GM23248 (cell line): ENCODE measurements at places on chromosomes 7 and 10.

DNA sequence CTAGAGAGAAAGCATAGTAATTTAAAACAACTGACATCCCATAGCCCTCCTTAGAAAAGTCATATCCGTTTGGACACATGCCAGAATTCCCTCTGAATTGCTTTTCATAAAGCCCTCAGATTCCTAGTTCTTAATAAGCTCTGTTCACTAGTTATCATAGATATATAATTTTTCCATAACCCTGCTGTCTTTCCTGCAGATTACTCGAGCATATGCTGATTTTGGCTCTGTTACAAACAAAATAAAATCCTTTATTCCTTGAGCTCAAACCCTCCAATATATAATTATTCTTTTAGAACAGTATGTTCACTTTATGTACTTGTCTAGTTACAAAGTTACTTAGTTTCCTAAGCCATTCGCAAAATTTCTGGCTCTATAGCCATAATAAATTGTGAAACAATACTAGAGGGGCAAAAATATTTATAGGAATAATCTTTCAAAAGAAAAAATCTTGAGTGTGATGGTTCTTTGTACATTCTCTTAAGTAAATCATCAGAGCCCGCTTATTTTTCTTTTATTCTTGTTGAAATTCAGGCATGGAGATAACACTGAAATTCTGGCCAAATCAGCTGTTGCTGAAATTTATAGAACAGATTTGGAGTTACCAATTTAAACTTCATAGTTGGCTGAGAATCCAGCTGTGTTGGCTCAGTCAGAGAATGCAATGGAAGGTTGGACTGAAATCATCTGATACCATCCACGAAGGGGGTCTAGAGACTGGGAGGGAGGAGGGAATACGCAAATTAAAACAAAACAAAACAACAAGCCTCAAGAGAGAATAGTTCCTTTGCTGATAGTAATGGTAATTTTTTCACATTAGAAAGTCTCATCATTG, 146.1 kb upstream of the TMEM196 start:
- peak; percentile 1 for DNase-seq

- peak; percentile 27 for DNase-seq
These were observed 37.6 kb upstream of the MYL10 start for GRCh38 chr7:101666741-101667140.

GRCh38 chr7:140873434-140873833, 51.3 kb downstream of the BRAF start:
- DNase-seq = no peak

GRCh38 chr7:36942955-36943354, 218.7 kb upstream of the AOAH start:
- DNase-seq = no peak

GRCh38 chr10:23293145-23293724, 51.4 kb downstream of the C10orf67 start:
- peak; percentile 37 for DNase-seq

GRCh38 chr10:120940299-120940900, 89.2 kb downstream of the WDR11 start:
- no peak for DNase-seq

- no peak for DNase-seq
These were observed 591.1 kb downstream of the PTPRN2 start for GRCh38 chr7:157996359-157997079.

GRCh38 chr7:31333291-31333690, 7.2 kb downstream of the NEUROD6 start:
- DNase-seq = no peak
